ENCODE measurements at places on chromosomes 4 and X. TPM values are rescaled to one million over a fixed set of nuclear protein-coding genes. Genes with fewer than 3 reads are reported as not detected.

DNA sequence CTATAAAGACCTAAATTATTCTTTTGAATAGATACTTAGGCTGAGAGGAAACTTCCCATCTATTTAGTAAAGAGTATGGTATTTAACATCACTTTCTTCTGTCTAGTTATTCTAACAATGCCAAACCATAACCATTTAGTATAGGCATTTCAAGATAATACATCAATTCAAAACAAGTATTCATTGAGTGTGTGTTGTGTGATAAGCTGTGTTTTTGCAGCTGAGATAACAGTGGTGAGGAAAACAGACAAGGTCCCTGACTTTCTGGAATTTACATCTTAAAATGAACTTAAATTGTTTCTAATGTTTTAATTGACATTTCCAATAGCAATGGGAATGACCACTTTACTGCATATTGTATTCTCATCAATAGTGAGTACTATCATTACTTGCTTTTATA, 22.4 kb upstream of the TSPAN5 start:
- H3K4me1 ChIP-seq, result no peaks in the 10 kb centered on the region
- H3K4me3 ChIP-seq, result no peak overlapping the region
- H3K27me3 ChIP-seq, result no peaks in the 10 kb centered on the region
- DNase-seq, result no peak

DNA sequence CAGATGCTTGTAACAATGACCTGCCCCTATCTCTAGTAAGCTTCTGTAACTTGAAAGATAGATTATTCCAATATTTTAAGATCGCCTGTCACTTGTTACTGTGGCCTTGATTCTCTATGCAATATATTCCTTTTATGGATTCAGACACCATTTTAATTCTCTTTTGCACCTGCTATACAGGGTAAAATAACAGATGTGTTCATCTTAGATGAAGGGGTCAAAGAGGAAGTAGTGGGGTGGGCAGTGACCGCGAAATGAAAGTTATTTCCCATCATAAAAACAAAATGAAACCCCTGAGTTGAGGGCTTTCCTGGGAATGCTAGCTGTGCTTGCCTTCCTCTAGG, 175.9 kb downstream of the TSPAN5 start:
- no peak overlapping the region for H3K27ac ChIP-seq
- no peak for DNase-seq
- no peak overlapping the region for H3K4me3 ChIP-seq
- H3K27me3 ChIP-seq, result no peaks in the 10 kb centered on the region
- H3K36me3 ChIP-seq, result no peaks in the 10 kb centered on the region

DNA sequence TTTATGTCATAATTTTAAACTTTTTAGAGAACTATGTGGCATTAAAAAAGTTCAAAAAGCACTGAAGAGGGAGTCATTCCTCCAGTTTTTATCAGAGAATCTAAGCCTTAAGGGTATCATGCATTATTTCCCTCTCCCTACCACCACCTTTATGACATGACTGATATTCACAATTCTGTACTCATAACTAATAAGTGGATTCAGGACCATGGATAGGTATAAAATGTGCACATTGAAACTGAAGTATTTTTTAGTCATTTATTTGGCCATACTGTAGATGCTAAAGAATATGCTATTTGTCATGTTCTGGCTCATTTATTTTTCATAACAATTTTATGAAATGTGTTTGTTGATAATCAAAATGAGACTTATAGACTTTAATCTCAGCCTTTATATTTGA, 897.5 kb upstream of the AGA start:
- DNase-seq, result no peak
- H3K27me3 ChIP-seq, result no peaks in the 10 kb centered on the region
- no peak overlapping the region for H3K27ac ChIP-seq

GRCh38 chrX:10102046-10102704, 54.6 kb upstream of the CLCN4 start:
- H3K4me3 ChIP-seq, result no peak overlapping the region
- DNase-seq, result no peak
- H3K36me3 ChIP-seq, result no peaks in the 10 kb centered on the region
- no peak overlapping the region for H3K27ac ChIP-seq
- no peaks in the 10 kb centered on the region for H3K4me1 ChIP-seq

The SULT1B1 gene
- total RNA-seq, result 2.4 TPM

The MID1 gene
- 26.9 TPM for total RNA-seq

- no peaks in the 10 kb centered on the region for H3K4me1 ChIP-seq
- DNase-seq, result no peak
- no peak overlapping the region for H3K4me3 ChIP-seq
- H3K27ac ChIP-seq, result no peak overlapping the region
- no peaks in the 10 kb centered on the region for H3K27me3 ChIP-seq
- no peaks in the 10 kb centered on the region for H3K36me3 ChIP-seq
These were observed 350.3 kb downstream of the PTTG2 start for GRCh38 chr4:38310446-38311043.

The KCND1 gene
- 3.2 TPM for total RNA-seq

GRCh38 chr4:47619691-47620090, 134.6 kb downstream of the ATP10D start:
- H3K27me3 ChIP-seq, result no peaks in the 10 kb centered on the region
- no peaks in the 10 kb centered on the region for H3K4me1 ChIP-seq
- H3K27ac ChIP-seq, result peak overlapping the region; percentile 28
- no peaks in the 10 kb centered on the region for H3K36me3 ChIP-seq
- H3K4me3 ChIP-seq, result no peak overlapping the region

DNA sequence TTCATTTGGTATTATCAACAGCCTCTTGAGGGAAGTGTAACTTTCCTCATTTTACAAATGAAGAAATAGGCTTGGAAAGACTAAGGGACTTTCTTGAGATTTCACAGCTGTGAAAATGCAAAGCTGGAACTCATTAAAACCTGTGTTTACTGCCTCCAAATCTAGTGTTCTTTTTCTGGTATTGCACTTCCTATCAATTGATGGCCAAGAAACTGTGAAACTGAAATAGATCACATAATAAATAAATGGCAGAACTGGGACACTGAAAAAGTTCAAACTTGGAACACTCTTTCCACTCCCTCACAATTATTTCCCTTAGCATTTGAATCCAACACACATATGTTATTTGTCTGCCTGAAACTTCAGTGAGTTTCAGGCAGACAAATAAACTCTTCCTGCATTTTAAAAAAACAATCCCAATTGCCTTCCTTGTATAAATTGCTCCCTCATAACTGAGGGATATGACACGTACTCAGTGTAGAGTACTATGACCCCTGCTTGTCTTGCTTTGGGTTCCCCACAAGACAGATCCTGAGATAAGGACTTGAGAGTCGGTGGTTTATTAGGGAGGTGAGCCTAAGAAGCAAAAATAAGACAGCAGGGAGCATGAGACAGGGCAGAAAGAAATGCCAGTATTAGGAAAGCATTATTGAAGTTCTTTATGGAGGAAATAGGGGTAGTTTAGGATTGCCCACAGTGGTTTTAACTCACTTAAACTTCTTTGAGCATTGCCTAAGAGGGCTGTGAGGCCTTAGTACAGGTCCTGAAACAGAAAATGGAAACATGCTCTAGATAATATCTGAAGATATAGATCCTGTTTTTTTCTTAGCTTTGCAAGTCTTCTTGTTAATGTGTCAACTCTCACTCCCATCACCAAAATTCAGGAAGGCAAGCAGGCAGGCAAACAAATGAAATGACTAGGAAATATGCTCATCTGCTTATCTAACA, 33.9 kb downstream of the RTL3 start:
- H3K4me3 ChIP-seq, result no peak overlapping the region
- H3K27me3 ChIP-seq, result no peaks in the 10 kb centered on the region
- no peak for DNase-seq
- H3K4me1 ChIP-seq, result no peaks in the 10 kb centered on the region

DNA sequence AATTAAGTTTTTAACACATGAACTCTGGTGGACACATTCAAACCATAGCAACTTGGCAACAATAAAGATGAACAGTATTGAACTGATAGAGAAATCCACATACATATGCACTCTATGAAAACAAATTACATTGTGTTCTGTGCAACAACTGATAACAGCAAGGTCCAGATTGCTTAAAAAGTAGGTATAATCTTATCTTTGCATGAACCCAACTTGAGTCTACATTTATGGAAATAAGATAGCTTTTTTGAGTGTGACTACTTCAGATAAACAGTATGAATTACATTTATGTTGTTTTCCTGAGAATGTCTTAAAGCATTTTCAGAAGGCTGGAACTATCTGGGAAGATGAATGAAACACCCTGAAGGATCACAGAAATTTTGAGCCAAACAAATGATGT, 212.6 kb upstream of the GK2 start:
- no peaks in the 10 kb centered on the region for H3K4me1 ChIP-seq
- no peak for DNase-seq
- no peaks in the 10 kb centered on the region for H3K36me3 ChIP-seq

DNA sequence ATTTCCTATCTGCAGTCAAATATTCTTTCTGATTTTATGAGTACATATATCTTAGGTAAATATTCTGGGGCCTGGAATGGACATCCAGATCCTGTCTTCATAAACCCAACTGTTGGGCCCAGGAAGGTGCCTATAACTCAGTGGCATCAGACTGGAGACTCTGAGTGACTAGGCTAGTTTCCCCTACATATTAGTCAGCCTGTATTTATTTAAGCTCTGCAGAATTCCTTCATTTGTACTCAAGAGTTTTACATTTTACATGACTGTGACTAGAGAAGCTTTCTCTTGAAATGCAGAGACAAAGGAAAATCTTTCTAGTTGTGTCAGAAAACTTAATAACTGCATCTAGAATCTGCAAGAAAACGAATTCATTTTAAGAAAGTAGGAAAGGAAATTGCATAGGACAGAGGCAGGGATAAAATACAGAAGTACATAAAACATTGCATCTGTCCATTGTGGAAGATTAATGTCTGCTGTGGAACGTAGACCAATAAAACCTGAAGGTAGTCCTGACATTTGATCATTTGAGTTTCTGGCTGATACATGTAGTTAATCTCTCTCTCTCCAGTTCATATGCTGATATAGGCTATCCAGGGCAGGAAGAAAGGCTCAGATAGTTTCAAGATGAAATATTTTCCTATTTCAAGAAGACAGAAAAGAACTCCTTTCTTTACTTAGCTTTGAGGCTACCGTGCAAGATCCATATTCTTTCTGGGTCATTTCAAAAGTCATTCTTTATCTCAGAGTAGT, 78.2 kb downstream of the OPHN1 start:
- H3K4me3 ChIP-seq, result no peak overlapping the region
- no peak for DNase-seq
- no peaks in the 10 kb centered on the region for H3K36me3 ChIP-seq
- H3K27ac ChIP-seq, result no peak overlapping the region

- no peaks in the 10 kb centered on the region for H3K36me3 ChIP-seq
- no peaks in the 10 kb centered on the region for H3K27me3 ChIP-seq
- H3K4me1 ChIP-seq, result no peaks in the 10 kb centered on the region
- no peak overlapping the region for H3K27ac ChIP-seq
These were observed 79.7 kb downstream of the CPE start for GRCh38 chr4:165458471-165458870.

The PLS3 gene
- 197 TPM for total RNA-seq

- no peak for DNase-seq
- H3K36me3 ChIP-seq, result no peaks in the 10 kb centered on the region
- H3K4me3 ChIP-seq, result no peak overlapping the region
- no peak overlapping the region for H3K27ac ChIP-seq
These were observed 61.7 kb downstream of the TMA16 start for GRCh38 chr4:163556177-163556576.

GRCh38 chr4:30720021-30720660, at the start of gene PCDH7:
Gene PCDH7, plus strand, starts transcription at chr4:30720369. Its CDS starts 1,054 bp downstream, at chr4:30721423.
- no peaks in the 10 kb centered on the region for H3K27me3 ChIP-seq
- no peaks in the 10 kb centered on the region for H3K36me3 ChIP-seq
- peak within 1 kb of the TSS; percentile 62 for H3K4me3 ChIP-seq

The CXCL5 gene
- total RNA-seq, result not detected

The TMEM47 gene
- total RNA-seq, result 59.4 TPM
